ENCODE measurements at places on chromosomes 6 and 20.
A peak's percentile ranks its signal among the peaks of the same experiment; 100 is the strongest.

DNA sequence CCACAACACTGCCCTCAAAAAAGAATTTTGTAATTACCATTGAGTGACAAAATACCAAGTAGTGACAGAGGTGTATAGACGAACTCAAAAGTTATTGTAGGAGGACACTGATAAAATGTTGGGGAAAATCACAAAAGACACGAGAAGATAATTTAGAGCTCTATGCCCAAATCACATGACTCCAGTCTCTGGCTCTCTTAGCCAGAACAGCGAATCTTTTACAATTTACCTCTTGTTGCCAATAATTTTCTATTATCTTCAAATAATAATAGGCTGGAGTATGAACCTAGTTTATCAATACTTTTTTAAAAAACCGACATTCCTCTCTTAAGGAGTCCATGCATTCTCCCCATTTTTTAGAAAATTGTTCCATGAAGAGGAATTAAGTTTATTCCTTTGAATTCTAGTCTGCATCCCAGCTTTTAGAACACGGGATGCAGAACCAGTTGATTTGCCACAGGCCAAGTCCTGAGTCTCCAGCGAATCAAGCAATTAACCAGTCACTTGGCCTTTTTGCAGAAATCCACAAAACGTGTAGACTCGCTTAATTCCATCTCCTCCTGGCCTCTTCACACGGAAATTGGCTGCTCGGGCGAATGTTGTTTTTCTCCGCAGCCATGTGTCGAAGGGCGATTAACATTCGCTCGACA is 507 bp upstream of the RIPPLY2 start:
- no peak for DNase-seq

- DNase-seq = no peak
Observed at GRCh38 chr6:128409003-128409402, 111.4 kb downstream of the PTPRK start.

GRCh38 chr20:11894062-11894461 is 23.6 kb upstream of the BTBD3 start:
- DNase-seq = no peak

GRCh38 chr6:27251112-27251605 is 3.7 kb downstream of the PRSS16 start:
- DNase-seq = peak; percentile 25

DNA sequence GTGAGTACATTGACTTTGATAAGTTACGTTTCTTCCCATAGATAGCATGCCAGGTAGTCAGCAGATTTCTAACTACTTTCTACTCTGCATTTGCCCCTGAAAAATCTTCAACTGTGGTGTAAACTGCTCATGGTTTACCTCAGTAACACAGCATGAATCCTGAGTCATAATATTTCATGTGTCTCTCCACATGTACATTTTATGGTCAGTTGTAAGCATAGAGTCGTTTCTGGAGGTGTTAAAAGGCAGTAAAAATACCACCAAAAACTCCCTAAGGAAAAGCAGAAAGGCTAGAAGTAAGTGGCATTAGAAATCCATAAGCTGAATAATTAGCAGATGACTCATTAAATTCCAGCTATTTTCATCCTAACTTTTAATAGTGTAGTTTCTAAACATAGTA is 4.1 kb upstream of the GPR63 start:
- no peak for DNase-seq

DNA sequence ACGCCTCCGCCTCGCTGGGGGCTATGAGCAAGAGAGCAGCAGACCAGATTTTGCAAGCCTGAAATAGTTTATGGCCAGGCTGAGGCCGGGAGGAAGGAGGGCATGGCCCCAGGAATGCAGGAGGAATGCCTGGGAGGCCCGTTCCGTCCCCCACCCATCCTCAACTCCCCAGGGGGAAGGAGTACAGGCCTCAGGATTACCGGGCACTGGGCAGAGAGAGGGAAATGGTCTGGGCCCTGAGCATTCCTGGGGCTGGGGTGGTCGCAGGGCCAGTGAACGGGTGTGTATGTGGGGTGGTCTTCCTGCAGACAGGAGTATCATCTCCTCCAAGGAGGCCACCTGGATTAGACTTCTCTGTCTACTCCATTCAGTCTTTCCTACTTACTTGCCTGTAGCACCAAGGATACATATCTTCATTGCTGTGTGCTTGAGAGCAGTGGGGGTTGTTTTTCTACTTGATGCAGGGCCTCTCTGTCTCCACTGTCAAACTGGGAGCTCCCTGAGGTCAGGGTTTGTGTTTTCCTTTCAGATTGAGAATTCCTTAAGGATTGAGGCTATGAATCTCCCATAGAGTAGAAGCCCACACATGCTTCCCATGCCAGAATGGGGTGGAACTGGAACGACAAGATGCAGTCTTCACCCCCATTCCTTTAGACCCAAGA is 81.3 kb downstream of the VEGFA start:
- no peak for DNase-seq

GRCh38 chr6:151376440-151376839 is 14.9 kb downstream of the ZBTB2 start:
- DNase-seq = no peak

GRCh38 chr6:939526-940252 is 246.8 kb upstream of the EXOC2 start:
- DNase-seq = no peak

GRCh38 chr6:147704691-147705090 is 196.2 kb downstream of the SAMD5 start:
- no peak for DNase-seq

- no peak for DNase-seq
Observed at GRCh38 chr6:155693573-155694418, 238.2 kb upstream of the NOX3 start.

DNA sequence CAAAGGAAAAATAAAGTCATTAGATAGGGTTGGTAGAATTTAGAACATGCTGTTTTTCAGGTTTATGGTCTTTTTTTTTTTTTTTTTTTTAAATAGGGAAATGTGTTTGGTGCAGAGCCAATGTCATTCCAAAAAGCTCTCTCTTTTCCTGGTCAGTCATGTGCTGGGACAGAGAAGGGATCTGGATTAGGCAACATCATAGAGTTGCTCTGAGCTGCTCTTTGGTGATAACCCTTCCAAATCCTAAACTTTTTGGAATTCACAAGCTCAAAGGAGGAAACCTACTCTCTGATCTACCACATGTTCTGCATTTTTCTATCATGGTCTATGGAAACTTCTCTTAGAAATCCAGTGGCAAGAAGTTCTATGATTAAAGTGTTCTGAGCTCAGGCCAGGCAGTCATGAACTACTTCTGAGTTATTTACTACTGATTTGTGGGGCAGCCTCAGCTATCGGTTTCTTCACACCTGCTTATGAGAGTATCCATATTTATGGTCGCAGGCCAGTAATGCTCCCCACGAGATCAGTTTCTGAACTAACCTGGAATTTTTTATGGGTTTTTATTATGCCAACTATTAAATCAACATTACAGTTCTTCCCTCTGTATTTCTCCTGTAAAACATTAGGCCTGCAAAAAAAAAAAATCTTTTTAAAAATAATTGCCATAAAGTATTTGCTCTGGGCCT is 4.8 kb downstream of the EDN1 start:
- DNase-seq = no peak

DNA sequence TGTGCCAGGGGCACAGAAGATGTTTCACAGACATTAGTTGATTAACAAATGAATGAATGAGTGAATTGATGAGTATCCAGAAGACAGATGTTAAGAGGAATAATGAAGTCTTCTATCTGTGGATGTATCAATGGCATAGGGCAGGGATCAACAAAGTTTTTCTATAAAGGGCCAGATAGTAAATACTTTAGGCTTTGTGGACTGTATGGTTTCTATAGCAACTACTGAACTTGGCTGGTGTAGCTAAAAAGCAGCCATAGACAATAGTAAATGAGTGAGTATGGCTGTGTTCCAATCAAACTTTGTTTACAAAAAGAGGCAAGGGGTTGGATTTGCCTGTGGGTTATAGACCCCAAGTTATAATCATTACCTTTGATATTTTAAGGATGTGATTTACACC is 144.0 kb downstream of the PRL start:
- DNase-seq = no peak

DNA sequence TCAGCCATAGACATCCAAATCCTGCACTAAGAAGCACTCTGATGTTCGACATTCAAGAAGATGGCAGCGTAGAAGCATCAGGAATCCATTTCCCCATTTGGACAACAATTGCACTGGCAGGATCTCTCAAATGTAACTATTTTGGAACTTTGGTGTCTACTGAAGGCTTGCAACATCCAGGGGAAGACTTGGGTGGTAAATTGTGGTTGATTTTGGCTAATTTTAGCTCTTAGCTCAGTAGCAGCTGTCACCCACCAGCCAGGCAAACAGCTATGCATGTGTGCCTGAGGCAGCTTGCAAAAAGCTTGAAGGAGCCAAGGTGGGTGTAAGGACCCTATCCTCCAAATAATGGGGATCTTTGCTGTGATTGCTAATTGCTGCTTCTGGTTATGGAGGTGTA is 35.1 kb upstream of the PPP1R3G start:
- no peak for DNase-seq

DNA sequence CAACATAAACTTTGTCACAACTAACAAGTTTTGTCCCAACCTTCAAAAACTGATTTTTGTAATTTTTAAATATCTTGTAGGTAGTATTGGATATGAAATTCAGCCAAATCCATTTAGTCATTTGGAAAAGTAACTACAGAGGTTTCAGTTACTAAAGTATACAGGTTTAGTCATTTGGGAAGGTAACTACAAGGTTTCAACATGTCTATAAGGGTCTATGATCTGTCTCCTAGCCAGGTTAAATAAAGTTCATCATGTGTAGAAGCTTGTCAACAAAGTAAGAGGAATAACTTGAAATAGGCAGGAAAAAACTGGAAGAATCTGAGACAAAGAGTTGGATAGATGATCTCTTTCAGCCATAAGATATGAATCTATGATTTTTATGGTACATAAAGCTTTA is 229.8 kb downstream of the COL12A1 start:
- DNase-seq = no peak

DNA sequence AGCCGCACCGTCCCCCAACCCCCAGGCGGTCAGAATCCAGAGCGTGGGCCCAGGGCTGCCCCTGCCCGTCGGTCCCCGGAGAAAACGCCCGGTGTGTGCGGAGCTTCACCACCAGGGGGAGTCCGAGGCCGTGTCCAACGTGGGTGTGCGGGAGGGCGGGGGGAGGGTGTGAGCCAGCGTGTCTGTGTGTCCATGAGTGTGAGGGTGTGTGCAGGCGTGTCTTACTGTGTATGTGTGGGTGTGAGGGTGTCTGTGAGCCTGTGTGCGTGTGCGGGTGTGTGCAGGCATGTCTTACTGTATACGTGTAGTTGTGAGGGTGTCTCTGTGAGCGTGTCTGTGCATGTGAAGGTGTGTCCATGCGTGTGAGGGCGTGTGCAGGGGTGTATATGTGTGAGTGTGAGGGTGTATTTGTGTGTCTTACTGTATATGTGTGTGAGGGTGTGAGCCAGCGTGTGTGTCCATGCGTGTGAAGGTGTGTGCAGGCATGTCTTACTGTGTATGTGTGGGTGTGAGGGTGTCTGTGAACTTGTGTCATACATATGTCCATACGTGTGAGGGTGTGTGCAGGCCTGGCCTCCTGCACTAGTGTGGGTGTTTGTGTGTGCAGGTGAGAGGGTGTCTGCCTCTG is 24.6 kb upstream of the GATA5 start:
- peak; percentile 77 for DNase-seq

DNA sequence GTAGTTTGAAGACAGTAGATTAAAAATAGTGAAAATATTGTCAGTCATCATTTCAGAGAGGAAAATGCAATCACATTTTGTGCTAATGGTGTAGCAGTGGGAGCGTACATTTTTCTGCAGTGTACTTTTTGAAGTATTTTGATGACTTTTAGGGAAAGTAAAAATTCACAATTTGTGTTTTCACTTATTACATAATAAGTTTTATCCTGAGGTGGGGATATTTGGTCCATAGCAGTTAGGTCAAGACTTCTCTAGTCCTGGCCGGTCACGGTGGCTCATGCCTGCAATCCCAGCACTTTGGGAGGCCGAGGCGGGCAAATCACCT is 122.3 kb downstream of the SASH1 start:
- DNase-seq = no peak

DNA sequence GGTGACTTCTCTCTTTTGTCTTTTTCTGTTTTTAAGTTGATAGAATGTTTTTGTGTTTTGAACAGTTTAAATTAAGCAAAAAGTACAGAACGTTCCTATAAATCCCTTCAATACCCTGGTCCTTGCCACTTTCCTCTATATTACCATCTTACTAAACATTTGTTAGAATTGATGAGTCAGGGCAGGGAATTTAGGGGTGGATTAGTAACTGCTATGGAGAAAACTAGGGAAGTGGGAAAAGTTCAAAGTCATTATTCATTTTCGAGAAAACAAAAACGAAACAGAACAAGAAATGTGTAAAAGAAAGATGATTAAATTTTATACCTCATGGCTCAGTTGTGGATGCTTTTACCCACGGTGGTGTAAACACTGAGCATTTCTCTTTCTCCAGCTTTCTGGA is 240.4 kb upstream of the SULF2 start:
- DNase-seq = no peak

DNA sequence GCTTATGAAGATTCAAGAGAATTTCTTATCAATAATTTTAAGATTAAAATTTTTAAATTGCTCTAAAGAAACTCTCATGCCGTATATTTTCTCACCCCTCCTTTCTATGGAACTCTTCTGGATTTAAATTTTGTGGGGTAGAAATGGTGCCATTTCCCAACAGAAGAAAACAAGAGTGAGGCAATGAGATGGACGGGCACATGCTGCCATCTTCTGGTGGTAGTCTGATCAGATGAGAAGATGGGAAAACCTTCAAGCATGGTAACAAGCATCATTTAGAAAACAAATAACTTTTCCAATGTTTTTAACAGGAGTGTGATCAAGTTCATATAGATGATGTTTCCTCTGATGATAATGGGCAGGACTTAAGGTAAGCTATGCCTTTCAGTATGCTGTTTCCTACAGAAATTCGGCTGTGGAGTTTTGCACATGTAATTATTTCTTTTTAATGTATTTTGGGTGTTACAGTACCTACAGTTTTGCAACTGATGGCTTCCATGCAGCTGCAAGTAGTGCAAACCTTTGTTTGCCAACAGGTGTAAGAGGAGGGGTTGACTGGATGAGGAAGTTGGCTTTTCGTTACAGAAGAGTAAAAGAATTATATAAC is 271.4 kb downstream of the EYA4 start:
- DNase-seq = no peak

GRCh38 chr20:45503403-45503802 is 12.0 kb downstream of the SPINT3 start:
- no peak for DNase-seq

DNA sequence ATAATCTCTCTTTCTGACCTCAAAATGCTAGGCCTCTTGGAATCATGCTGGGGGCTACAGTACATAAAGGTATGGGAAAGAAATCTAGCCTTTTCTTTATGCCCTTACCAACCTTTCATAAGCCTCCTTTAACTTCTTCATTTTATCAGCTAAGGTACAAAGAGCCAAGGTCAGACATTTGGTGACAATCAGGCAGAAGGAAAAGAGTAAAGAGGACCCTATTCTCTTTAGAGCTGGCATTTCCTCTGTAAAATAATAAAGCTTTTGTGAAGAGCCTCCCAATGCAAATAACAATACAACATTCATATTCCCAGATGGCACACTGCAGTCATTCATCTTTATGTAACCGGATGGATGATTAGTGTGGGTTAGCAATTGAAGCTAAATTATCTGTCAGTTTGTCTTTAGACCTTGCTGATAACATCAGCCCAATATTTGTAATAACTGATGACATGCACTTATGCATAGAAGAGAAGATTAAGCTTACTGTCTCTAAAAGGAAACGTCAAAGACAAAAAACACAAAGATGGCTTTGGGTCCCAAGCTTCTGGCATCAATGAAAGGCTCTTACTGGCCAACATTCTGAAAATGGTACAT is 163.1 kb downstream of the IBTK start:
- no peak for DNase-seq

GRCh38 chr20:59223182-59223601 is 59.6 kb downstream of the ZNF831 start:
- no peak for DNase-seq

GRCh38 chr6:28543651-28544610 is 18.2 kb downstream of the GPX5 start:
- DNase-seq = no peak

Measured in activated gamma-delta T cell treated with anti-CD3 and anti-CD28 coated beads, Interleukin-2, amount 50 U/mL, for 16 hours (primary cell).